ENCODE measurements at places on chromosomes 2 and 18. TPM values are rescaled to one million over a fixed set of nuclear protein-coding genes. Genes with fewer than 3 reads are reported as not detected.

Gene PAIP2B
- 10.9 TPM for total RNA-seq

DNA sequence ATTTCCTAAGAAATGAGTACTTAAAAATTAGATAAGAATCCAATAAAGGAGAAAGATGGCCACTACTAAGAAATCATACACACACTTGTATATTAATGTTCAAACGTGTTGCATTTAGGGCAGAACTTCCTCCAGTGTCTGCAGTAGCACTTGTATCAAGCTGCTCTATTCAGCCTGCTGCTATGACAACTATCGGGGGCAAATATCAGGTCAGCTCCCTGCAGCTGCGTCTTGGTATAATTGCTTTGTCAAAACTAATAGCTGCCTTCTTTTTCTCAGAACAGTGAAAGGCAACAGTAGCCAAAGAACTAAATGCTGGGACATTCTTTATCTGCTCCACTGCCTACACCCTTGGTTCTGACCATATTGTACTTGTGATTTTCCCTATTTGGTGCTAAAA is 300.7 kb downstream of the NOL4 start:
- DNase-seq: no peak

Gene C2orf66
- not detected for total RNA-seq

GRCh38 chr2:157744571-157745076 is 116.0 kb upstream of the ACVR1C start:
- DNase-seq: no peak

Gene SERPINB3
- total RNA-seq: not detected

DNA sequence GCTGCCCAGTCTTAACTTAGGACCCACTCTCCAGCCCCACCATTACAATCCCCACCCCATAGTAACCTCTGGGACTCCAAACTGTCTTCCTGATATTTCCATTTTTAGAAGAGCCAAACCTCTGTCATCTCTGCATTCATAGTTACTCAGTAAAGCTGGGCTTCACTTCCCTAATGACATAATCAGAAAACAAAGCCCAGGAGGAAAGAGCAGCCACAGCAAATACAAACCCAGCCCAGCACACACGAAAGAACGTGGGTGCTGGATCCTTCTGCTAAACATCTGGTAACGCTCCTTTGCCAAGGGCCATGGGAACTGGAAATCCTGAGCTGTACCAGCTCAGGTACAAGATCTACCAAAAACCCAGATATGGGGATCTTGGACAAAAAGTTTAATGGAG is 36.8 kb upstream of the RIOK3 start:
- DNase-seq: no peak

- DNase-seq: no peak
These were observed 33.5 kb downstream of the RMND5A start for GRCh38 chr2:86753606-86754005.

Gene CCL20
- 1.0 TPM for total RNA-seq

GRCh38 chr2:210007895-210008294 is 5.5 kb downstream of the RPE start:
- DNase-seq: no peak

DNA sequence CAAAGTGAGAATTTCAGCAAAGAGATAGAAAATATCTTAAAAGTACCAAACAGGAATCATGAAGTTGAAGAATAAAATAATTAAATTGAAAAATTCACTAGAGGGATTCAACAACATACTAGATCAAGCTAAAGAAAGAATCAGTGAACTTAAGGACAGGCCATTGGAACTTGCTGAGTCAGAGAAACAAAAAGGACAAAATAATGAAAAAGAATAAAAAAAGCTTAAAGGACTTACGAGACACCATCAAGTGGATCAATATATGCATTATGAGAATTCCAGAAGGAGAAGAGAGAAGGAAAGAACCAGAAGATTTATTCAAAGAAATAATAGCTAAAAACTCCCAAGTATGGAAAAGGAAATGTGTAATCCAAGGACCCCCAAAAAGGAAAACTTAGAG is 158.4 kb downstream of the SLC4A10 start:
- DNase-seq: no peak

DNA sequence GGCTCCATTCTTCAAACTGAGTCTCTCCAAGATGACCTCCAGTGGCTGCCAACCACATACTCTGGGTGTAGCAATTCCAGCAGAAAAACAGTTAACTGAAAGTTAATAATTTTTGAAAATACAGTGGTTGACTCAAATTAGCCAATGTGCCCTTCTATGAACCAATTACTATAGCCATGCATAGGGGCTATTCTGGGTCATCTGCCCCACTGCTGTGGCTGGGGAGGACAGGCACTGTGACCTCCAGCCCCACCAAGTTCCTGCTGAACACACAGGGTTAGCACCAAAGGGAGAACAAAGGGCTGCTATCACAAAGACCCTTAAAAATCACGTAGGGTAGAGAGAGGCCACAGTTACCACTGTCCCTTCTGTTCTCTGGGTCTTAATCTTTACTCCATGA is 123.0 kb downstream of the IRS1 start:
- DNase-seq: no peak

GRCh38 chr2:27264753-27265535 is 2.1 kb upstream of the SLC30A3 start:
- peak; percentile 55 for DNase-seq

Gene UGT1A4
- 136 TPM for total RNA-seq

DNA sequence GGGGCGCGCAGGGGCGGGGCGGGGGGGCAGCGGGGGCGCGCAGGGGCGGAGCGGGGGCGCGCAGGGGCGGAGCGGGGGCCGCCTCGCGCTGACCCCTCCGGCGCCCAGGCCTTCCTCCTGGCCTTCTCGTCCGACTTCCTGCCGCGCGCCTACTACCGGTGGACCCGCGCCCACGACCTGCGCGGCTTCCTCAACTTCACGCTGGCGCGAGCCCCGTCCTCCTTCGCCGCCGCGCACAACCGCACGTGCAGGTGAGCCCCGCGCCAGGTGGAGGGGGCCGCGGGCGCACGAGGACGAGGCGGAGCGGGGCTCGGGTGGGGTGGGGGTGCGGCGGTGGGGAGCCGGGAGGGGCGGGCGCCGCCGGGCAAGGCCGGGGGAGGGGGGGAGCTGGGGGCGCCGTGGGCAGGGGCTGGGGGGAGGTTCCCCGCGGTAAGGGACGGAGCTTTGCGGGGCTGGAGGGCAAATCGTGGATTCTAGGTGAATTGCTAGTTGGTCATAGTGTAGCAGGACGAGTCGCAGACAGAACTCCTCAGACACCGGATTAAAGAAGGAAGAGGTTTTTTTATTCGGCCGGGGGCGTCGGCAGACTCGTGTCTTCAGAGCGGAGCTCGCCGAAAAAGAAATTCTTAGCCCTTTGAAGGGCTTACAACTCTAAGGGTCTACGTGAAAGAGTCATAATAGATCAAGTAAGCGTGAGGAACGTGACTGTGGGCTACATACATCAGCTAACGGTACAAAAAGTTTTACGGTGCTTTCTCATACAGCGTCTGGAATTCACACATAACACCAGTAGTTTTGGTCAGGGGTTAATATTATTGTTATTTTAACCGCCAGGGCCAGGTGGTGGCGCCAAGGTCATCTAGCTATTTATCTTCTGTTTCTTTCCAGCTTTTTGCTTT is 29.9 kb downstream of the ANO7 start:
- no peak for DNase-seq

Gene CRIM1
- total RNA-seq: 10.5 TPM

- peak; percentile 71 for DNase-seq
These were observed 55.8 kb downstream of the ASXL2 start for GRCh38 chr2:25822190-25823117.

- no peak for DNase-seq
These were observed 95.6 kb downstream of the TNFRSF11A start for GRCh38 chr18:62420513-62421209.

DNA sequence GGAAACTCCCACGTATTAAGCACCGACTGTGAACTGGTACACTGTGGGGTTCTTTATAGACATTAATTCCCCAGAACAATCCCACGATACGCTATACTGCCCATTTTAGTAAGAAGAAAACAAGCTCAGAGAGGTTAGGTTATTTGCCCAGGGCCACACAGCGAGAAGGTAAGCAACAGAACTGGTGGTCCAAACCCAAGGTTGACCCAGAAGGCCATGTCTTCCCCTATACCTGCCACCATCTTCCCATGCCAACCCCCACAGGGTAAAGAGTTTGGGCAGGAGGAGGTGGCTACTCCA is 69.9 kb downstream of the MARCO start:
- no peak for DNase-seq

DNA sequence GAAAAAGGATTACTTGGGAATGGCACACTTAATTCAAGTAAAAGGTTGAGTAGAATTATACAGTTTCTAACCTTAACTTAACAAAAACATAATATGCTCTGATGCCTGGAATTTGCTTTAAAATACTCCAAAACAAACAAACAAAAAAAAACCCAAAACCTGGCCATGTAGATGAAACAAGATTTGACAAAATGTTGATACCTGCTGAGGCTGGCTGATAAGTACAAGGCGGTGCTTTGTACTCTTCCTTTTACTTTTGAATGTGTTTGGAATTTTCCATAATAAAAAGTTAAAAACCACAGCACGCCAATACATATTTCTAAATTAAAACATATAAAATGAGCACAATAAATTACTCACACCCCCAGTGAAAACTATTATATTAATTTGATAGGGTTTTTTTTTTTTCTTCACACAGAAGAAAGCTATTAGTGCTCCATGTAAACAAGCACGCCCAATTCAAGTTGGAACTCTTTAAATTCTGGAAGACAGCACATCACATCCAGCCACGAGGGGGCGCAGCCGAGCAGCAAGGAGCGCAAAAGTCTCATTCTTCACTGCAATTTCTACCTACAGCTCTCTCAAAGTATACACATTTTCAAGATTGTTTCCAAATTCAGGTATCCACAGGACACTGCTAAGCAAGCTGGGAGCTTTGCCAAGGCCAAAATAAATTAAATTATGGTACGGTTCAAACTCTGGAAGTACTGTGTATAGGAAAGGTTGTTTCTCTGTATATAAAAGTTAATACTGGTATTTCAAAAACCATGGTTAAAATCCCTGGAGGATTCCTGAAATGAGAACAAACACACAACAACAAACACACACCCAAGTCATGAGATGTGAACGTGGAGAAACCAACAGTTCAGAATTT is 7.5 kb downstream of the SERTAD2 start:
- peak; percentile 95 for DNase-seq

Gene APLF
- total RNA-seq: 3.8 TPM

DNA sequence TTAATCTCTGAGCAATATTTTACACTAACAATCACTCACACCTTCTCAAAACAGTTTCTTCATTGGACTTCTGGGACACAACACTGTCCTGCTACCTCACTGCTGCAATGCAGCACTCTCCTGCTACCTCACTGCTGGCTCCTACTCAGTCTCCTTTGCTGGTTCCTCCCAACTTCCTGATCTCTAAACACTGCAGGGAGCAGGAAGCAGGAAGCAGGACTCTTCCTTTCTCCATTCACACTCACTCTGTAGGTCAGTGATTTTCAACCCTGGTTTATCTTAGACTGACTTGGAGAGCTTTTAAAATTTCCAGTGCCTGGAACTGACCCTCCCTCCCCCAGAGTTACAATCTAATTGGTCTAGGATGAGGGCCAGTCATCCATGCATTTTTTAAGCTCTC is 243.4 kb upstream of the RBBP8 start:
- DNase-seq: no peak

- DNase-seq: no peak
These were observed 14.2 kb downstream of the SIGLEC15 start for GRCh38 chr18:45839414-45840395.

Gene PLCL1
- 0.51 TPM for total RNA-seq

Gene CFC1
- not detected for total RNA-seq

Gene NCKAP5
- 2.7 TPM for total RNA-seq

- DNase-seq: no peak
These were observed 64.5 kb downstream of the UBR3 start for GRCh38 chr2:169891593-169892298.

DNA sequence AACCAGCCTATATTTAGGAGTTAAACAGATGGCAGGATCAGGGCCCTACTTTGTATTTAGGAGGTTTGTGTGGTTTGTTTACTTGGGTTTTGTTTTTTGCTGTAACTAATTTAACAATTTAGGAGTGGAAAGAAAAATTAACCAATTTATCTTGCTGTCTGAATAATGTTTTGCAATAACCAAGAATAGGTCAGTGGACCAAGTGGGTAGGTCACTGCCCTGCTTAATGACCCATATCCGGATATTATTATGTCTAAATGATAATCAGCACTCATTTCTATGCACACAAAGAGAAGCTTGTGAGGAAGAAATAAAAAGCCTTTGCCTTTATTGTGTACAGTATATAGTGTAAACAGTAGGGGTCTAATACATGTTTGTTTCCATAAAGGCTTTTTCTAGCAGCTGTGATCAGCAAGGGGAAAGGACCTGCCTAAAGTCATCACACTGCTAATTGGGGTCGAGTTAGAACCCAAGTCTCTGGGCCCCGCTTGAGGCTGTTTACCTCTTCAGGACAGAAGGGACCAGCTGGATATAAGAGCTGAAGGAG is 76.6 kb downstream of the TGOLN2 start:
- DNase-seq: no peak

GRCh38 chr2:206886696-206887095 is 52.6 kb upstream of the CPO start:
- no peak for DNase-seq

Gene HOXD3
- not detected for total RNA-seq

Gene ELP2
- 78.1 TPM for total RNA-seq

GRCh38 chr2:32772638-32773447 is 145.0 kb downstream of the TTC27 start:
- no peak for DNase-seq
